EH (cell line): ENCODE measurements at places on chromosomes 6 and 20.

DNA sequence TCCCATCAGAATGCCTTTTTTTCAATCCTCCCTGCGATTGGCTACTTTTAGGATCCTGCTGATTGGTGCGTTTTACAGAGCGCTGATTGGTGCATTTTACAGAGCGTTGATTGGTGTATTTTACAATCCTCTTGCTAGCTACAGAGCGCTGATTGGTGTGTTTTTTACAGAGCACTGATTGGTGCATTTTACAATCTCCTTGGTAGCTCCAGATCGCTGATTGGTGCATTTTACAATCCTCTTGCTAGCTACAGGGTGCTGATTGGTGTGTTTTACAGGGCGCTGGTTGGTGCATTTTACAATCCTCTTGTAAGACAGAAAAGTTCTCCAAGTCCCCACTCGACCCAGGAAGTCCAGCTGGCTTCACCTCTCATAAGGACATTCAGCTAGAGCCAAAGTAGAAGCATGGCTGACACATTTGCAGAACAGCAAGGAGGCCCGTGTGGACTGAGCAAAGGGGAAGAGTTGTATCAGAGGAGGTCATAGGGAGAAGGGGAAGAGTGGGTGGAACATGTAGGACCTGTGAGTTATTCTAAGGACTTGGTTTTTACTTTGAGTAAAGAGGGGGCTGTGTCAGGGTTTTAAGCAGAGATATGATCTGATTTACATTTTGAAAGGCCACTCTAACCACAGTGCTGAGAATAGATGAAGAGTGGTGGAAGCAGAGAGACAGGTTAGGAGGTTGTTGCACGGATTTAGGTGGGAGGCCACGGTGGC, 2.6 kb downstream of the ALDH5A1 start:
- no peak for DNase-seq

DNA sequence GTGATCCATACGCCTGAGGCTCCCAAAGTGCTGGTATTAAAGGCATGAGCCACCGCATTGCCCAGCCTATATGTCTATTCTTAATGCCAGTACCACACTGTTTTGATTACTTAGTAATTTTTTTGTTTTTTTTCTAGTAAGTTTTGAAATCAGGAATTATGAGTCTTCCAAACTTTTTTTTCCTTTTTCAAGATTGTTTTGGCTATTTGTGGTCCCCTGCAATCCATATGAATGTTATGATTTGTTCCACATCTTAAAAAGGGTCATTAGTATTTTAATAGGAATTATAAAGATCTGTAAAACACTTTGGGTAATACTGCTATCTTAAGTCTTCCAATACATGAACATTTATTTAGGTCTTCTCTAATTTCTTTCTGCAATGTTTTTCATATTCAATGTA, 6.8 kb upstream of the POPDC3 start:
- no peak for DNase-seq

GRCh38 chr6:150444308-150444707, 75.5 kb downstream of the IYD start:
- no peak for DNase-seq

GRCh38 chr6:39561536-39562266, 163.5 kb downstream of the KIF6 start:
- DNase-seq = no peak

- no peak for DNase-seq
Observed at GRCh38 chr6:115865914-115866313, 194.8 kb downstream of the FRK start.
